ENCODE measurements at places on chromosomes 3 and 15.

DNA sequence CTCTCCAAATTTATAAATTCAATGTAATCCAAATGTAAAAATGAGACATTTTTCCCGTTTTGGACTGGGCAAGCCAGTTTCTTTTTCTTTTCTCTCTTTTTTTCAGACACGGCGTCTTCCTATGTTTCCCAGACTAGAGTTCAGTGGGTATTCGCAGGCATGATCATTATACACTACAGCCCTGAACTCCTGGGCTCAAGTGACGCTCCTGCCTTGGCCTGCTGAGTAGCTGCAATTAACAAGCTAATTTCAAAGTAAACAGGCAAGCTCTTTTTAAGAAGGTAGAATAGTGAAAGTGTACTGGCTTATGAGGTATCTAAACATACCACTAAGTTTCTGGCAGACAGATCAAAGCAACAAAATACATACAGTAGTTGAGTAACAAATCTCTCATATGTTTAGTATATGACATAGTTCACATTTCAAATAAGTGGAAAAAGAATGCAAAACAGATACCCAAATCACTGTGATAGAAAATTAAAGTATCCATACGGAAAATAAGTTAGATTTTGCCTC, 13.5 kb downstream of the HIGD1A start:
- no peak for DNase-seq

DNA sequence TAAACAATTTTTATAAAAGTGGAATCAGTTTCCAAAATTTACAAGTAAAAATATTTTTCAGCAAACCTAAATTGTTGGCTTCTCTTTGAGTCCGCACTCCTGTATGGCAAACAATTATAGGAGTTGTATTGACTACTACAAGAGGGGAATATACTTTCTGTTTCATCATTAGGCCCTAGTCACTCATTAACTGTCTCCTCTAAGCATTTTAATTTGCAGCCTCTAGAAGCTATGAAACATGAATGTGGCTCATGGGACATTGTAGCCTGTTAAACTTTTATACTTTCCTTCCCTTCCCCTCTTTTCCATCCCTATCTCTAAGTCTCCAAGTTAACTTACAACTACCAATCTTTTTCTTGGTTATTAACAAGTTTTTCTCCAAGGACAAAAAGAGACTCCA, 58.9 kb upstream of the CBLB start:
- DNase-seq, result no peak

DNA sequence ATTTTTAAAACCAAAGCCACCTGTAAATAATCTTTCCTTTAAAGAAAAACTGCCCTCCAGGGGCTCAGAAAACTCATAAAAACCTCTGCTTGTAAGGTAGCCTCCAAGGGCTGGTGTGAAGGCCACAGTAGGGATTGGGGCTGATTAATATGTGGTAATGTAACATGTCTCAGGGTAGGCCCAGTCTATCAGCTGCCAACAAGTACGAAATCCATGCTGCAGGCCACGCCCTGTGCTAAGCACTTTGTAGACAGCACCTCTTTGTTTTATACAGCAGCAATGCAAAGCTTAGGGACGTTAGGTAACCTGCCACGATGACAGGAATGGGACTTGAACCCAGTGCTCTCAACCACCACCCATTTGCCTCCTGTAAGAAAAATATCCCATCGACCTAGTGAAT, 65.6 kb upstream of the PRICKLE2 start:
- no peak for DNase-seq

- no peak for DNase-seq
Measured at GRCh38 chr3:125005676-125006075, 50.1 kb downstream of the HEG1 start.

GRCh38 chr15:38130205-38130567, 122.5 kb upstream of the SPRED1 start:
- DNase-seq, result no peak
